ENCODE measurements at places on chromosomes 6 and 20.

DNA sequence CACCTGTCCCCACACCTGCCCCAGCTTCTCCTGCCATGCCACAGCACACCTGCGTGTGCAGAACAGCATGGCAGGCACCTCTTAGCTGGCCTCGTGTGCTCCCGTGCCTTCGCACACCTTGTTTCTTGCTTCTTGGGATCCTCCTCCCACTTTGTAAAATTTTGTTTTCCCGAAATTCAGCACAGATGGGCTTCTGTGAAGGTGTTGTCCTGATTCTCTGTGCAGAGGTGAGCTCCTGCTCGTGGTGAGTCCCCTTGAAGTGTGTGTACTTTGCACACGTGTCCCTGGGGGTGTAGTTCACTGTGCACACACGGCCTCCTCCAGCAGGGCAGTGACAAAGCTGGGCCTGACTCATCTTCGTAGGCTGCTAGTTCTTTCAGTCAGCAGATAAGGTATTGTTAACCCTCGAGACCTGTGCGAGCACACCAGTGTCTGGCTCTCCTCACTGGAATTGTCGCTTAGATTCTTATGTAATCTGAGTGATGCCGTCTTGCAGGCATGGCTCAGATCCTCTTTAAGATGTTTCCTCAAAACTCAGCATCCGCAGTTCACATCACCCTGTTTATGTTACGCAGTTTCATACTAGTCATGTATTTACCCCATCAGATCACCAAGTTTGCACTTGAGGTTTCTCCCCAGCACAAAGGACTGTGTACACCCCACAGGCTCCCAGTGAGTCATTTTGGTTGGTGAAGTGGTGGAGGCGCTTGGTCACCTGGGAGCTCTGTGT is 77.7 kb downstream of the CDYL start:
- no peak for DNase-seq

GRCh38 chr6:109686566-109687265 is 4.3 kb downstream of the AK9 start:
- DNase-seq = no peak

DNA sequence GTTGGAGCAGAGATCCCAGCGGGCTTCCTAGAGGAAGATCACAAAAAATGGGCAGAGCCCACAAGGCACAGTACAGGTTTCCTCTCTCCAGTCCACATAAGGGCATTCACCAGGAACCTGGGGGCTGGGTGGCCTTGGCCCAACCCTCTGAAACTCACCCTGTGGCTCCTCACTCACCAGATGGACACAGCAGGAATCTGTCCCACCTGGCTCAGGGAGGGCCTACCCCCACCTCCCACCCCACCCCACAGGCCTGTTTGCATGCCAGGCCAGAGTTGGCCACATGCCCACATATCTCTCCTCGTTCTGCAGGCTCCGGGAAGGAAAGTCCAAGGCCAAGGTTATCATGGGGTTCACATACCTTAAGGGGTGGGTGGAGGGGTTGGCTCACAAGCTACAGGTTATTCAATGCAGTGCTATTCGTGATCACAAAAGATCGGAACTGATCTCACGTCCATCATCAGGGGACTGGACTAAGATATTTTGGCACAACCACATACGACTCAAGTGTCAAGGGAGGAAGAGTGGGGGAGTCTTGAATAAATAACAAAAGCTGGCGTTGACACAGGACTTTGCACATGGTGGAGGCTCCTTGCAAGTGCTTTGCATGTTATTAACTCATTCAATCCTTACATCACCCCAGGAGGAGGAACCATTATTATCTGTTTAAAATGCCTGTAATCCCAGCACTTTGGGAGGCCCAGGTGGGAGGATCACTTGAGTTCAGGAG is 13.0 kb downstream of the RIPOR3 start:
- DNase-seq = no peak

DNA sequence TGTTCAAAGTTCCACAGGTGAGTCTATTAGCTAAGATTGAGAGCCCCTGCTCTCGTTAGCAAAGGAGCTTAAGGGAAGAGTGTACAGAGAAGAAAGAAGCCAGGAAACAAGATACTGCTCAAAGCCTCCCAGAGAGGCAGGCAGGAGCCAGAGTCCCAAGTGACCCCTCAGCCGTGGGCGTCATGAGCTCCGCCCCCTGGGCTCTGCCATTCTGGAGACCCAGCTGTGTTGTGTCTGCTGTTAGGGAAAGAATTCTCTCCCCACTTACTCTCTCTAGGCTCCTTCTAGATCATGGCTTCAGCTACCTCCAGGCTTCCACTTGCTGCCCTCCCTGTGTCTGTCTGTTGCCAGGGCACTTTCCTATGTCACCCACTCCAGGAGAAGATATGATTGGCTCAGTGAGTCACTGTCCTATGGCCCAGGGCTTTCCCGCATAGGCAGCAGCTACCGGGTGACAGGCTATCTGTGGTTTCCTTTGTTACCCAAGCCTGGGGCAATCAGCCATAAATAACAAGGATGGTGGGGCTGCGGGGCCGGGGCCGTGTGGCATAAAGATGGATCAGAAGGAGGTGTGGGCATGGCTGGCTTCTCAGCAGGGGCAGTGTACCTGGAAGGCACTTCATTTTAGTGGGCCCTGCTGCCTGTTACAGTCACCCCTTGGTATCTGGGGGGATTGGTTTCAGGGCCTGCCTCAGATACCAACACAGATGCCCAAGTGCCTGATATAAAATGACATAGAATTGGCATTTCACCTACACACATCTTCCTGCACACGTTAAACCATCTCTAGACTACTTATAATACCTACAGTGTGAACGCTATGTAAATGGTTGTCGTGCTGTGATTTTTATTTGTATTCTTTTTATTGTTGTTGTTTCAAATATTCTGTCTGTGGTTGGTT is 118.9 kb downstream of the ARMC2 start:
- DNase-seq = no peak

GRCh38 chr6:42988486-42989020 is 4.2 kb downstream of the PPP2R5D start:
- no peak for DNase-seq

DNA sequence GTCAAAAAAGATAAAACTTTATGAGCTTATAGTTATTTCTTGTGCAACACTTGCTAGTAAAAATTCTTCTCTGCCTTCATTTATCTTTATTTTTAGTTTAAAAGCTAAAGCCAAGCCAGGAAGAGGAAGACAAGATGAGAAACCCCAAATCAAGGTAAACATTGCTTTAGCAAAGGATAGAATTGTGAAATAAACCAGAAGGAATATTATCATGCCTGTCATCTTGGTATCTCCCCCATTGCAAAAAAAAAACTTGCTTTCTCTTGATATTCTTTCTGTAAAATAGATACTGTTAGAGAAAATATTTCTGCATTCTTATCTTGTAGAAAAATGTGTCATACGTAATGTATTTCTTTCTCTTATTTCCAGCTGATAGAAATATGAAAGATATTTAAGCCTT is 432.8 kb downstream of the GJA1 start:
- DNase-seq = no peak

DNA sequence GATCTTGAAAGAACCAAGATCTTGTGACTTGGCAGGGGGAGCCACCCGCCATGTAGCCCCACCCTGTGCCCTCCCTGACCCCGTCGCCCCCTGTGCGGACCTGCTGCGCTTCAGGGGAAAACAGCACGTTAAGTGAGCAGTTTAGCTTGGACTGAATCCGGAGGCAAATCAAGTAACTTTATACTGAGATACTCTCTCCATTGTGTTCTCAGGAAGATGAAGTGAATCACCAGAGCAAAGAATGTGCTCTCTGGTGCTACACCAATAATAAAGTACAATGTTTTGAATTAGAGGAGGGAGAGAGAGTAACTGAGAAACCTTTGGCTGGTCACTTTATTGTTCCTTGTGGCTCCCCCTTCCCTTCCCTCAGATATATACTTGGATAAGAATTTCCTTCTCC is 83.4 kb downstream of the TXNDC5 start:
- no peak for DNase-seq

Measured in activated naive CD8-positive, alpha-beta T cell treated with anti-CD3 and anti-CD28 coated beads, Interleukin-2, amount 50 U/mL, for 16 hours (primary cell).